H7 (cell line): ENCODE measurements at places on chromosomes 2 and 18. TPM values are rescaled to one million over a fixed set of nuclear protein-coding genes. Genes with fewer than 3 reads are reported as not detected.

The BARD1 gene
- total RNA-seq, result 21.8 and 24.6 TPM in 2 replicates

The COBLL1 gene
- total RNA-seq, result 2.6 and 3.5 TPM in 2 replicates

The LBH gene
- 90.7 and 93.3 TPM in 2 replicates for total RNA-seq

DNA sequence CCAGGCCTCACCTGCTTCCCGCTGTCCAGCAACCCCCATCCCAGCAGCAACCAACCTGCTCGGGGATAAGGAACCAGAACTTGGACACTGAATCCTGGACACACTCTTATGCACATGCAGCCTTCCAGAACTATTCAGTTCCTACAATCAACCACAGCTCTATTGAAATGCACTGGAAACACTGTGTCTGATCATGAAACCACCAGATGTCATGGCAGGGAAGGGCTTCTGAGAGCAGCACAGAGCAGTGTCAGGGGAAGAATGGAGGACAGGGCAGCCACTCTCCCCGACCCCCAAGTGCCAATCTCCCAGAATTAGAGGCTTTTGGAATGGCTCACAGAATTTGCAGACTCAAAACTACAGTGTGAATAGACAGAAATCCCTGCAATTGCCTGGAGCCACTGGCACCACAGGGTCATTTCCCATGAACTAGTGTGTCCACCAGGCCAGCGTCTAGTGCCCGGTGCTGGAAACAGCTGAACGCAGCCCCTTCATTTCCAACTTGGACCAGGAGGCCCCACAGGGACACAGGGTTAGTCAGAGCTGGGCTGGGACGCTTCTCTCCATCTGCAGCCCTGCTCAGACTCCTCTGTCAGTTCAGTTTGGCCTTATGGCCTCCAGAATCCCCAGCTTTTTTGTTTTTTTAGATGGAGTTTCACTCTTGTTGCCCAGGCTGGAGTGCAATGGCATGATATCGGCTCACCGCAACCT, 25.5 kb downstream of the MRPL35 start:
- no peak for DNase-seq

GRCh38 chr2:112622528-112622849, 23.2 kb upstream of the SLC20A1 start:
- DNase-seq, result no peak

- DNase-seq, result no peak
Measured at GRCh38 chr2:47054868-47055267, 100.2 kb downstream of the STPG4 start.

- peak; percentile 89 for DNase-seq
Measured at GRCh38 chr2:101473911-101474701, 806 bp downstream of the RFX8 start.

- no peak for DNase-seq
Measured at GRCh38 chr2:177592397-177592796, 199.8 kb downstream of the AGPS start.

DNA sequence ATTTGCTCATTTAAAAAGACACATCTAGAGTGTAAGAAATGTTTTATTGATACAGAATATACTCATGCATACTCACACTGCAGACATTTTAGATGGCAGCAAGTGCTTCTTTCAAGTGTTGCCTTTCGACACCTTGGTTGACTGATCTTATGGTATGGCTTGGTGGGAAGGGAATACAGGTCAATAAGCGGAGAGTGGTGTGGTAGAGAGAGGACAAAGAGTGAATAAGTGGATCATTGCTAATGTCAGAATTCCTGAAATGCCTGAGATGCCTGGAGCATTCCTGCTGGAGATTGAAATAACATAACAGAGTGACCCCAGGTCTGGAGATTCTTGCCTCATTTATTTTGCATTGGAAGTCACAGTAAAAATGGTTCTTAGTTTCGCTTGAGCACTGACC, 76.7 kb downstream of the RND3 start:
- DNase-seq, result peak; percentile 46

GRCh38 chr2:18593496-18593895, 4.1 kb upstream of the NT5C1B start:
- no peak for DNase-seq

DNA sequence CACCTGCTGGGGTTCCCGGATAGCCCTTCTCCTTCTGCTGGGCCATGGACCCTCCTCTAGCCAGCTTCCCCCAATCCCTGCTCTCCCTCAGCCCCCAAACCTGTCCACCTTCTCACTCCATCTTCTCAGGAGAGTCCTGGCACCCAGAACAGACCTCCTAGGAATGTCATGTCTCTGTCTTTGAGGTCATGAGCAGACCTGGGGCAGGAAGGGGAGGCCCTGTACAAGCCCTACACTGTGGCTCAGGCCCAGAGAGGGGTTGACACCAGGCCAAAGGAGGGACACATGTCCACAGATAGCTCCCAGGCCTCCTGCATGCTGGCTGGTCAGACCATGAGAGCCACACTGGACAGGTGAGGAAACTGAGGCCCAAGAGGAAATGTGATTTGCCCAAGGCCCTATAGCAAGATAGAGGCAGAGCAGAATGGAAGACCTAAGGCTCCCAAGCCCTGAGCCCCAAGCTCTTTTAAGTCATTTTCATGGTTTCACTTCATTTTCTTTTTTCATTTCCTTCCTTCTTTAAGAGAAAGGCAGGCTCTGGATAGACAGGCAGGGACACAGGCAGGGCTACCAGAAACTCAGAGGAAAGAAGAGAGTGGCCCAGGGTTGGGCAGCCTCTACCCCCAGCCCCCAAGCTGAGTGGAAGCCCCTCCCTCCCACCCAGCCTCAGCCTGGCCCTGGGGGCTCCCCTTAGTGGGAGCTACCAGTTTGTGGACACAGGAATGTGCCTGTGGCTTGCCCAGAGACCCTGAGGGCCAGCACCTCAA, 159.7 kb downstream of the SMAD7 start:
- DNase-seq, result no peak

- no peak for DNase-seq
Measured at GRCh38 chr18:37320317-37320716, 245.3 kb downstream of the CELF4 start.

DNA sequence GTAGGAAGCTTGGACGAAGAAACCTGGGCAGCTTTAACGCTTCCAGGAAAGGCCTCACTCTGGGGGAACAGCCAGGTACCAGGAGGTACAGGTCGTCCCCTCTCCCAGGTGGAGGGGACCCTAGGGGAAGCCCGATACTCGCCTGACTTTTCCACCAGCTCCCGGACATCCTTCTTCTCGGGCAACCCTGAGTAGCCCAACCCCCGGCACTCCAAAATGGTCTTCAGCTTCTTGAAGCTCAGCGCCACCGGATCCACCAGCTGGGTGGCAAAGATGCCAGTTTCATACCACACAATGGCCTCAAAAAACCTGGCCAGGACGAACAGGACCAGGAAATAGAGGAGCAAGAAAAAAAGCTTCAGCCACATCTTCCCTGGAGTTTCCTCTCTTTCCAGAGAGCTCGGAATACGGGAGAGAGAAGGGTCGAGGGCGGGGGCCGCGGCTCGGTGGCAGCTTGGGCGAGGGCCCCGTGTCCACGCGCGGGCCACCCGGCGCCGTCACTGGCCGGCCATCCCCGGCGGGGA, 1.1 kb downstream of the RNF103 start:
- peak; percentile 50 for DNase-seq

- DNase-seq, result no peak
Measured at GRCh38 chr2:72292433-72292832, 144.8 kb upstream of the CYP26B1 start.

GRCh38 chr2:26251893-26252292, 7.2 kb downstream of the HADHB start:
- no peak for DNase-seq

GRCh38 chr2:194567661-194568017, 1089.4 kb upstream of the SLC39A10 start:
- DNase-seq, result no peak

DNA sequence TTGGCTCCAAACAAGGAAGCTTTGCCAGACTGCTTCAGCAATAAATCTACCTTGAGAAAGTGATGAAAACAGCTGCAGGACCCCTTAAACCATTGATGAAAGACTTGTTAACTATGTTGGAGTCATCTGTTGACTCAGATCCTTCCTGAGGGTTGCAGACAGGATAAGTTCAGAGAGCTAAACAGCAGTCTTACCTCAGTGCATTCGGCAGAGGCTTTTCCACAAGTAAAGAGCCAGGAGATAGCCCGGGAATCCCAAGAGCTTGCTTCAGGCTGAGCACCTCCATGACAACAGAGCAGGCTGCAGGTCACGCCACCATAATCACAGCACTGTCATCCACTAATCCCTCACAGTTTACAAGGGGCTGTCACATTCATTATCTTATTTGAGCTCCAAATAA, 23.7 kb downstream of the KIAA2012 start:
- no peak for DNase-seq

GRCh38 chr2:16022548-16023240, 82.3 kb downstream of the MYCN start:
- peak; percentile 40 for DNase-seq

DNA sequence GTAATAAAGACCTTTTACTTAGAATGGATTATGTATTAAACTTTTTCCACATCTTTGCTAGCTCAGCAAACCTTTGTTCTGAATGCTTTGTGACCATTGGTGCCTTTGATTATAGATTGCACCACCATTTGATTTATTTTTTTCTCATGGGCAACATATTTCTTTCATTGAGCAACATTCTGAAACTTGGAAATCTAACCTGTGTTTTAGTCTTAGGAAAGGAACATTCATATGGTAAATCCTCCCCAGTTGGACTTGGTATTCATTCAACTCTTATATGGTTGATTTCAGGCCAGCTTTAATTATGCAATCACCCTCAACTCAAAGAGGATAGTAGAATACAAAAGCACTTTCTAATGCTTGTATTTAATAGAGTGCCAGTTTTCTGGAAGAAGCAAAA, 1077.9 kb upstream of the ZEB2 start:
- no peak for DNase-seq

GRCh38 chr2:136021976-136022375, 36.5 kb upstream of the DARS1 start:
- no peak for DNase-seq

DNA sequence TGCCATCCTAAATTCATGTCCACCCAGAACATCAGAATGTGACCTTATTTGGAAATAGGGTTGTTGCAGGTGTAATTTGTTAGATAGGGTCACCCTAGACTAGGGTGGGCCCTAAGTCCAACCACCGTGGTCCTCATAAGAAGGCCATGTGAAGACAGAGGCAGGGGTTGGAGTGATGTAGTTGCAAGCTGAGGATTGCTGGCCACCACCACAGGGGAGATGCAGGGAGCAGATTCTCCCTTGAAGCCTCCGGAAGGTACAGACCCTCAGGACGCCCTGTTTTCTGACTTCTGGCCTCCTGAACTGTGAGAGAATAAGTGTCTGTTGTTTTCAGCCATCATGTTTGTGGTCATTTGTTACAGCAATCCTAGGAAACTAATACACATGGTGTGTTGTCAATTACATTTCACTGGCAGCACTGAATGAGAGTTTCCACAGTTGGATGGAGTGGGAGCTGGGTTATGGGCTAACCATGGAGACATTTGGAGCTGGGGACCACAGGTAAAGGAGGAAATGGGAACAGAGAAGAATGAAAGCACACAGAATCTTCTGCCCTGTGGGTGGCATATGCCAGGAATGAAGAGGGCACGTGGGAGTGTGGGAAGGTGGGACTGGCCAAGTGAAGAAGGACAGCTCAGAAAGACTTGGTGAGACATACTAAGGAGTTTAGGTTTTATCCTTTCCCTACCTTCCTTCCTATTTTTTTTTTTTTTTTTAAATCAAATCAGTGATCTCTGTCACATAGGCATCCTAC, 266.0 kb downstream of the MYCN start:
- DNase-seq, result no peak

- DNase-seq, result no peak
Measured at GRCh38 chr2:105873281-105873680, 128.6 kb downstream of the NCK2 start.

DNA sequence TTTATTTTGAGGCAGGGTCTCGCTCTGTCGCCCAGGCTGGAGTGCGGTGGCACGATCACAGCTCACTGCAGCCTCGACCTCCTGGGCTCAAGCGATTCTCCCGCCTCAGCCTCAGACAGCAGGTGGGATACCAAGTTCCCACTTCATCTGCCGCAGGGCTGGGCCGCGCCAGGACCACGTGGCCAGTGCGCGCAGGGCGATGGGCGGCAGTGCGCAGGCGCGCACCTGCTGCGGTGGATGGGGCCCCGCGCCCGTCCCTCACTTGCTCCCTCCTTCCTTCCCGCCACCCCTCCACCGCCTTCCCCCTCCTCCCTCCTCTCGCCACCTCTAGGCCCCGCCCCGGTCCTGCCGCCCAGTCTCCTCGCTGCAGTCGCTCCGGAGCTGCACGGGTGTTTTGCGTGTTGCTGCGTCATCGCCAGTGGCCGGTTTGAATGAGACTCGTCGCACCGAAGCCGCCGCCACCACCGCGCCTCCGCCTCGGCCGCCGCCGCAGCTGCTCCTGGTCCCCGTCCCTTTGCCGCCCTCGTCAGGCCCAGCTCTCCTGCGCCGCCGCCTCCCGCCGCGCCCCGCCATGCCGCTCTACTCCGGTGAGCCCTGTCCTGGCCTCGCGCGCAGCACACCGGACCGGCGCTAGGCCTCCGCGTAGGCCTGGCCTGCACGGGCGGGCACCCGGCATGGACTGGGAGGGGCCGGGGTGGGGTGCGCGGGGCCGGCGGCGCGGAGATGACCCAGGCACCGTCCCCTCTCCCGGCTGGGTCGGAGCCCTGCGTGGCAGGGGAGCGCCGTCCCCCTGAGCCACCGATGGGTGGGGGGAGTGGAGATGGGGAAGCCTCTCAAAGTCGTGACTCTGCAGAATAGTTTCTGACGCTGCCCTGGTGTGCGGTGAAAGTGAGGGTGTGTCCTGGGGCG, at the start of gene USP14:
TSS of gene USP14 (plus strand) at position 430 of the 909 bp plus-strand sequence. CDS start at position 572, 142 bp downstream.
- DNase-seq, result peak; percentile 99

DNA sequence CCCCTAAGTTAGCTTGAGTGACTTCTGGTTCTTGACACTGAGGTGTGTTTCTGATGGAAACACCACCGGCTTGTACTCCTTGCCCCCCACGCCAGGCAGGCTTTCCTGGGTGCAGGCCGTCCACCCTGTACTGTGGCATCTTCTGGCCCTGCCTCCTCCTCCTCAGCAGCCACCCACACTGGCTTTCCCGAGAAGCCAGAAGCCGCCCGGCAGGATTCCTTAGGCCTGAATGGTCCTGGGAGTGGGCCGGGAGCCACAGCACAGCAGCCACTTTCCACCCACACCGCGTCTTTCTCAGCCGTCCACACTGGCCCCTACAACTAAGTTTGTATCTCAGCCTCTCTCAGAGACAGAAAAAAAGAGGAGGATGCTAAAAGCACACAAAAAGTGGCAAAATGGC, 2.1 kb upstream of the HSBP1L1 start:
- DNase-seq, result no peak

DNA sequence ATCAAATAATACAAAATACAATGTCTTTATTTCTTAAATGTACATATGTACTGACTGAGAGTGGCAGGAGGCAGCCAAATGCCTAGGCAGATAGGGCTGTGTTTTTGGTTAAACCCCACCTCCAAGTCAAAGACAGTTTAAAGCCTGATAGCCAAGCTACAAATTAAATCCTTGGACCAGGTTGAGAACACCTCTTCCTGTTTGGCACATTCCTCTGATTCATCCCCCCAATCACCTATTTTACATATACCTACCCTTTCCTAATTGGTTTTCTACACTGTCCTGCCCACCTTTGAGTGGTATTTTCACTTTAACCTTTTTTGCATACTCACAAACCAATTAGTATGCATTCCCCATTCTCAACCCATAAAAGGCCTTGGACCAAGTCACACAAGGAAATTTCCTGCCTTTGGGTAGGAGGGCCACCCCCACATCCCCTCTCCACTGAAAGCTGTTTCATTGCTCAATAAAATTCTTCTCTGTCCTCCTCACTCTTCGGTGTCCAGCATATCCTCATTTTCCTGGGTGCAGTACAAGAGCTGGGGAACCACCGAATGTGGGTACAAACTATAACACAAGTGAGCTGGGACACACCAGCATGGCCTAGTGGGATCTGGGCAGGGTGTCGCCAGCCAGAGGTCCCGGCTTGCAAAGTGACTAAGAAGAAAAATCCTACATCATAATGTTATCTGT, 149.1 kb downstream of the UBE2E3 start:
- DNase-seq, result no peak
